ENCODE measurements at places on chromosomes 6 and 20. TPM values are rescaled to one million over a fixed set of nuclear protein-coding genes. Genes with fewer than 3 reads are reported as not detected.

The EEF1A2 gene
- total RNA-seq = 7.1 TPM

The TRIM15 gene
- not detected for total RNA-seq

The EYA2 gene
- total RNA-seq = 0.51 TPM

DNA sequence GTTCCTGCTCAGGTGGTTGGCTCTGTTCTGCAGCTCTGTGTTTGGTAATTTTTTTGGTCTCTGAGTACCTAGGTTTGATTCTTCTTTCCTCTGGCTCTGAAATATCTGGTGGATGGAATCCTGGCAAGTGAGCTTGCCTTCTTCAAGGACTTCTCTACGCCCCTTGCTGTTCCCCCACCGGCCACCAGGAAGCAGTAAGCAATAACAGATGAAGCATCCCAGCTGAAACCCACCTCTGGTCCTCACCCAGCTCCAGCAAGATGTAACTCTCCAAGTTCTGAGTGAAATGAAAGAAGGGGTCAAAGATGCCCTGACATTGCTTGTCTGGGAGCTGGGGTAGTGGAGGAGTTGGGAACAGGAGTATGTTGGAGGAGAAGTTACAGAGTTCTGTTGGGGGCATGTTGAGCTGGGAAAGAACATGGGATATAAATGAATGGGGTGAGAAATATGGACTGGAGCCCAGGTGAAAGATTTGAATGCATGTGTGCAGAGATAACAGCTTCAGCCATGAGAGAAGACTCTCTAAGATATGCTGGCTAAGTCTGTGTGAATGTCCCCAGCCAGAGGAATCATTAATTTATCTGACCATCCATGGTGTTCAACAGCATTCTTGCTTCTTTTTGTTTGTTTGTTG lies 51.3 kb upstream of the GLP1R start:
- DNase-seq = no peak

GRCh38 chr20:1876975-1877608 lies 18.1 kb upstream of the SIRPA start:
- DNase-seq = no peak

GRCh38 chr6:170346649-170347048 lies 40.1 kb downstream of the FAM120B start:
- no peak for DNase-seq

DNA sequence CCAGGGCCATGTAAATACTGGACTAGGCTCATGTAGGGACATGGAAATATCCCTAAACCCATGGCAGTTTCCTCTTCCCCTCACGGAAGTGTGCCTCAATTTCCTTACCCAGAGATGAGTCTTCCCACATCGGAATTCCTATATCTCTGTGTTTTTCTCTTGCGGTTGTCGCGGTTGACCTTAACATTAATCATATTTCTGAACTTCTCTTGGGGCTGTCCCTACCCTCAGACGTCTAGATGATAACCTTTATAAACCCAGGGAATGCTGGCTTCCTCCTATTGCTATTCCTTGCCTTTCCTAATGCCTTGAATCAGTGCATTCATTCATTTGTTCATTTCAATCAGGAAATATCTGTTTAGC lies 160.1 kb downstream of the SASH1 start:
- DNase-seq = no peak

GRCh38 chr6:27684264-27685211 lies 211.6 kb upstream of the ZNF184 start:
- peak; percentile 96 for DNase-seq

DNA sequence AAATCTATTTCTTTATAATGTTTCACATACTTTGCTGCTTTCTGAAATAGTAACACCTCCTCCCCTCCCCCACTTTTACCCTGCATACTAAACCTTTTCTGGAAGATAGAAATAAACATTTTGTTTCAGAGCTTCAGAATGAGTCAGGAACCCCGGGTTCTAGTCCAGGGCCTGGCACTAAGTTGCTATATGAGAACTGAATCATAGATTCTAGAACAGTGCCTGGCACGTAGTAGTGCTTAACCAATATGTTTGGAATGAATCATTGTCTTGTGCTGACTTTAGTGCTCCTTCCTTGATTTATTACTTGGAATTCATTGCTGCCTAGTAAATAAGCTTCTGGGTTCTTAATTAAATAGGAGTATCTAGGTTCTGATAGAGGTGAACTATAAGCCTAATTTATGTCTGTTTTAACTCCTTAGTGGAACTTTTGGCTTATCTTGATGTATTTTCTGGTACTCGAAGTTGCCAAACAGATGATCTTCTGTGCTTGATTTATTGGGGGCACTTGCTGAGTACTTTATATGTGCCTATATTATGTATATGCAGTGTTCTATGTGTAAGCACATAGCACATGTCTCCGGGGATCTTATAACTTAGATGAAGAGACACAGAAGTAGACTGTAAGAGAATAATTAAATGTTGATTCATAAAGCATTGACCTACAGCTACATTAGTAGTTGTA lies 18.6 kb downstream of the TAB2 start:
- peak; percentile 79 for DNase-seq

DNA sequence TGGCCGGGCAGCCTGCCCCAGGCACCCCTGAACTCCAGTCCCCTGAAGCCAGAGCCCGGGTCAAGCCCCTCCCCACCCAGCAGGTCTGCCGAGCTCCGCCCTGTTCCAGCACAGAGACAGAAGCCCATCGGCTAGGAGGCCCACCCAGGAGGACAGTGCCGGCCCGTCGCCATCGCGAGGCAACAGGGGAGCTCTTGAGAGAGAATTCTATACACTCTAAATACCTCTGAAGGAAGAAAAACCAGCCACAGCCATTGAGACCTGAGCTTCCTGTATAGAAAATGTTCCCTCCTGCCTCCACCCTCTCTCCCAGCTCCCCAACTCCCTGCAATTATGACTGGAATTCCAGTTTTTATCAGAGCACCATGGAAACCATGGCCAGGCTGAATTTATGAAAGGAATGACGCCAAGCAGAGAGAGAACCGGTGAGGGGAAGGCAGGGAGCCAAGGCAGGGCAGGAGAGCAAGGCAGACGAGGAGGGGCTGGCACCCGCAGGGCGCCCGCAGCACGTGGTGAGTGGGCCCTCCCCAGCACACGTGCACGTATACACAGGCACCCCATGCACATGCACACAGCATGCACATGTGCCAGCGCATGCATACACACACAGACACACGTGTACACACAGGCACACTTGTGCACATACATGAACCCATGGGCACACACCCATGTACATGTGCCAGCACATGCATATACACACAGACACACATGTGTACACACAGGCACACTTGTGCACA lies 27.6 kb upstream of the MRGBP start:
- peak; percentile 57 for DNase-seq

DNA sequence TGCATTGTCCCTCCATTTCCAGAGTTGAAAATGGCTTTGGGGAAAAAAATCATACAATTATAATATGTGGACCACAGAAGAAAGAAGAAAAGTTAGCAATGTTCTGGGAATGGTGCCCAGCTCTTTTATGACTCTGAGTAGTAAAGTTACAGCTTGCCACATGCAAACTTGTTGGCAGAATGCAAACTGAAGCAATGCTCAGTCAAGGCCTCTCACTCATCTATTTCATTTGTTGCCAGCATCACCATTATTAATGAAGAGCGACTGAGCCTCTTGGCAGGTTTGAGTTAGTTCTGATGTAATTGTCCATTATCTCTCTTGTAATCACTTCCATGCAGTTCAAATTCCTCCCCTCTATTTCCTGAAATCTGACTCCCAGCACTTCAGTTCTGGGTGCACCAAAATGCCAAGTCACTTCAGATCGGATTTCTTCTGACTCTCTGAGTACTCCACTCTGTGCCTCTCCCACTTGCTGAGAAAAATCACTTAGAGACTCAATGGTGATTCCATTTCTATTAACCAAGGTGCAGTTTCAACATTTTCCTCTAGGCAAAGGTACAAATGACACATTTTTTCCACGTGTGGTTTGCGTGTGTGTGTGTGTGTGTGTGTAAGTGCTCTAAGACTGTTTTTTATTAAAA lies 154.4 kb upstream of the STMND1 start:
- peak; percentile 98 for DNase-seq

DNA sequence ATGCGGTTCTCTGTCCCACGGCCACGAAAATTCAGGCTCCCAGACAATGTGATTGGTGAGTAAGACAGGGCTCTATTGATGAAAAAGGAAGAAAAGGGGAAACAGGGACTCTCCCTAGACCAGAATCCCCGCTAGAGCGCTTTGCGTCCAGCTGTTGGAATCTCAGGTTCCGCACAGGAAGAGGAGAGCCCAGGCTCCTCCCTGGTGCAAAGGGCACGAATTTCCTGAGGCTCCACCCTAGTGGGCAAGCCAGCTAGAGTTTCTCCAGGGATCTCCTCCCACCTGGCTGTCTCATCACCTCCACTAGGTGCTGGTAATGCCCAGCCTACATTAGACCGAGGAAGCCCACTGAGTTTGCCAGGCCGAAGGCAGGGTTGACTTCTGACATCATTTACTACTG lies 135.9 kb upstream of the SOX4 start:
- DNase-seq = no peak

DNA sequence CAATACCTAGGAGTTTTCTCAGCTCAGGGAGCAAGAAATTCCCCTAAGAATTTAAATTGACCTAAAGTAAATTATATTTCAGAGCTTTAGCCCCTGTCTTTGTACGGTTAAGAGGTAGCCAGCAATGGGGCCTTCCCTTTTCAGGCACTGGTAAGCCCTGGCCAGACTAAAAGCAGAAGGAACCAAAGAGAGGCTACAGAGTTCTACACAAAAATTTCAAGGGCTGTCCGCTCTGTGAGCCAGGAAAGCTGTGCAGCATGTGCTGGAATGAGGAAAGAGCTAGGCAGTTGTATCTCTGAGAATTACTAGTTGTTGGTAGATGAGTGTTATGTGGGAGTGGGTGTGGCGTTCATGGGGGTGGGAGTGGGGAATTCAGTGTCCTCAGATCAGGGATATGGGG lies 96.3 kb upstream of the MAFB start:
- DNase-seq = no peak

- DNase-seq = no peak
Measured at GRCh38 chr6:41700463-41701347, 34.7 kb downstream of the TFEB start.

DNA sequence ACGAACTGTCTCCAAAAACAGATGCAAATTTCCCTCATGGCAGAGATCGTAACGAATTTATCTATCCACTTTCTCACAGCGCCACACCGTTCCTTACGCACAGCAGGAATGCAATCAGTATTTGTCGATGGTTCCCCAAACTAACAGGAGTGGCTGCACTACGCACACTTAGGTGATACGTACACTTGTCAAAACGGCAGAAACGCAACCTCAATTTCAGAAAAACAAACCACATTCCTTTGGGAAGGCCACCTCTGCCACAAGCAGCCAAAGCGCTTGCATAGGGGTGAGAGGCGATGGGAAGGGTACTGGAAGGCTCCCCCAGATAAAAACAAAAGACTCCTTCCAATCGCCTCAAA lies 638 bp downstream of the MDN1 start:
- DNase-seq = no peak

- peak; percentile 23 for DNase-seq
Measured at GRCh38 chr20:46011631-46012482, 3.1 kb downstream of the MMP9 start.
